Fibroblast of the aortic adventitia (primary cell): ENCODE measurements at places on chromosomes 16 and 17.

GRCh38 chr16:5508371-5508770, 410.8 kb upstream of the EEF2KMT start:
- DNase-seq: no peak

DNA sequence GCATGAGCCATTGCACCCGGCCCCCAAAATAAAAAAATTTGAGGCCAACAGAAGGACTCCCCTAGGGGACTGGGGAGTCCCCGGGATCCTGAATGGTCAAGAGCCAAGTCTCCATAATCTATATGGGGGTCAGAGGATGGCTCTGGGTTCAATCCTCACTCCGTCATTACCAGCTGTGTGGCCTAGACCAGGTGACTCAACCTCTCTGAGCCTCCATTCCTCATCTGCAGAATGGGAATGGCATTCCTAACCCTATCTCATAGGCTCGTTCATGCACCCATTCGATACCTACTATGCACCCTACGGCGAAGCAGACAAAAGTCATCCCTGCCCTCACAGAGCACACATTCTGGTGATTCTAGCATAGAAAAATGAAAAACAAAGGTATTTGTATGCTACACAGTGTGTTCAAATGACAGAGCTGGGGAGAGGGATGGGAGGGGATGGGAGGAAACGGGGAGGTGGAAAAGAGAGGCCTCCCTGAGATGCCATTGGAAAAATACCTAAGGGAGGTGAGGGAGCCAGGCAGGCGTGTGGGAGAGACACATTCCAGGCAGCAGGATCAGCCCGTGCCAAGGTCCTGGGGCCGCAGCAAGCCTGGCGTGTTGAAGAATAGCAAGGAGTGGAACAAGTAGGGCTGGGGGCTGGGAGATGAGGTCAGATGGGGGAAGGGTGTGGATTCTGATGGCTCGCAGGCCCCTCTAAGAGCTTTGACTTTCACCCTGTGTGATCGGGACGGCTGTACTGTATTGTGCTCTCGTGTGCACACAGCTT, 71.2 kb downstream of the RMI2 start:
- DNase-seq: no peak

- peak; percentile 93 for DNase-seq
Observed at GRCh38 chr17:59373882-59374495, 42.5 kb downstream of the YPEL2 start.

GRCh38 chr16:19393226-19394111, 24.2 kb upstream of the TMC5 start:
- peak; percentile 23 for DNase-seq

GRCh38 chr16:53036066-53036465, 16.6 kb downstream of the CHD9NB start:
- no peak for DNase-seq

- no peak for DNase-seq
Observed at GRCh38 chr16:56108056-56108471, 83.2 kb upstream of the GNAO1 start.

- no peak for DNase-seq
Observed at GRCh38 chr16:35687781-35688180, 2228.4 kb downstream of the TP53TG3F start.
